Uterus (tissue), 4 donors: ENCODE measurements at places on chromosomes 2 and 18.
A peak's percentile ranks its signal among the peaks of the same experiment; 100 is the strongest.

DNA sequence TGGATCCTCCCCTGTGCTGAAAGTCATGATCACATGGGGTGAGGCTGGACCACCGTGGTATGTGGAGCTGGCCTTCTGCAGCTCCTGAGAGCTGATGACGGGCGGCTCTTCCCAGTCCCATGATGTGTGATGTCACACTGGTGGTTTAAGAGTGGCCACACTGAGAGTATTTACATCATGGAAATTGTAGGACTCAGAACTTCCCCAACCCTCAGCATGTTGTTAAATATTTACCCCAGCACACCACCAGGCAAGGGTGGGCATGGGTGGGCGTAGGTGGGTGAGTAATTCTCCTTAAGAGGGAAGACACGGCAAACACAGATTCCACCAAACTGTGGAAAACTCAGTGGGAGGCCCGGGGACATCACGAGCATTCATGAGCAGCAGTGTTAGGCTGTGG lies 106.8 kb downstream of the ALPK2 start:
- no peak for DNase-seq

GRCh38 chr18:11497585-11497984 lies 111.8 kb upstream of the SLC35G4 start:
- DNase-seq, result no peak

DNA sequence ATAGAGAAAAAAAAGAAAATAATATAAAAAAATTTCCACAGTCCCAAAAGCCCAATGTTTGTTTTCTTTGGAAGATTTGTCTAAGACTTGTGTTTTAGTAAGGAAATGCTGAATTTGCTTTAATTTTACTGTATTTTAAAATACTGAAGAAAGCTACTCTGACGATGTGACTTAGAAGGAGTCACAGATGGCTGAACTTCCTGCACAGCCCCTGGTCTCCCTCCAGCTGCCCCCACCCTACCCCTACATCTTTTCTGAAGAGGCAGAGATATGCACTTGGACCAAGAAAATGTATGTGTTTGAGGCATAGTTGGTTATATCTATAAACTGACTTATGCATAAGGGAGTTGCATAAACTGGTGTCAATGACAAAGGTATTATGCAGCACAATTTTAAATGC lies 172.3 kb downstream of the CDH2 start:
- DNase-seq, result no peak

DNA sequence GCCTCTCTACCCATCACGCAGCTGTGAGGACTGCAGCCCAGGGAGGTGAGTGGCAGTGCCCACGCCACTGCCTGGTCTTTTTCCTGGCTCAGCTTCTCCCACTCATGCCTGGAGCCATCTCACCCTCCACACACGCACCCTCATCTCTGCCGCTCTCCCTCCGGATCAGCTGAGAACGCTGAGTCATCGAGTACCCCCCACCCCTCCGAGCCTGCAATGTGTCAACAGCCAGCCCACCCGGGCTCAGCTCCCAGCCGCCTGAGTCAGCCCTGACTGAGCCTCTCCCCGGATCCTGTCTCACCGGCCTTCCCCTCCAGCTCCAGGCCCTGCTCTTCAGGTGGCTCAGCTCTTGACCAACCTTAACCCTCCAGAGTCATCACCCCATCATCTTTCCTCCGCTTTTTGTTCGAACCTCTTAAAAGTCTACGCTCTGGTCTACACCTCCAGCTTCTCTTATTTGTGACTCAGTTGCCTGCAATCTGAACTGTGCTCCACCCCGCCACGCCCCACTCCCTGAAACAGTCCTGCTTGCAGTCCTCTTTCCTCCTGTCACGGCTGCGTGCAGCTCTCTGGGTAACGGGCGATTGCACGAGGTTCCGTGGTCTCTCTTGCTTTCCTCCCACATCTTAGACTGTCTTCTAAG lies 94.4 kb upstream of the ASAP2 start:
- DNase-seq, result peak; percentile 82

GRCh38 chr2:200330351-200331060 lies 24.0 kb downstream of the SPATS2L start:
- no peak for DNase-seq

- DNase-seq, result no peak
Measured at GRCh38 chr2:177314722-177315264, 50.3 kb upstream of the NFE2L2 start.

DNA sequence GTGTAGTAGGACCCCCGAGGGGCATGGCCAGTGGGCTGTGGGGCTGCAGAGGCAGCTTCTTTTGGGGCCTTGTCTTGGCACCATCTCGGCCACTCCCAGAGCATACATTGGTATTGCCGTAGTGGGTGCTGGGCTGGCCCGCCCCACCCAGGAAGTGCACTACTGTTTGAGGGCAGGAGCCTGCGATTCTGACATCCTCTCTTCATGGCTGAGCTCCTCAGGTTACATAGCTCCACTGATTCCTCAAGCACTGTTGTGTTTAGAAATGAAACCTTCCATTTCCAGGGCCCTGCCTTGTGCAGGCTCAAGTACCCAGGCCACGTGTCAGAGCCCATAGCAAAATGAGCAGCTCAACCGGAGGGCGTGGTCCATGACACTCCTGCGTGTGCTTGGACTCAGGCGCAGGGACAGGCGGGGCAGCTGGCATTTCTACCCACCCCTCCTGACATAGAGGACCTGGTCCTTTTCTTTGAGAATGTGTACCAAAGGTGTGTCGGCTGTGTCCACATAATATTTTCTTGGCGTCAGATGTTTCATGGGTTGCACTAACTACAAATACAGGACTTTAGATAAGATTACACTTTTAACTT lies 67.9 kb downstream of the DGKD start:
- no peak for DNase-seq

DNA sequence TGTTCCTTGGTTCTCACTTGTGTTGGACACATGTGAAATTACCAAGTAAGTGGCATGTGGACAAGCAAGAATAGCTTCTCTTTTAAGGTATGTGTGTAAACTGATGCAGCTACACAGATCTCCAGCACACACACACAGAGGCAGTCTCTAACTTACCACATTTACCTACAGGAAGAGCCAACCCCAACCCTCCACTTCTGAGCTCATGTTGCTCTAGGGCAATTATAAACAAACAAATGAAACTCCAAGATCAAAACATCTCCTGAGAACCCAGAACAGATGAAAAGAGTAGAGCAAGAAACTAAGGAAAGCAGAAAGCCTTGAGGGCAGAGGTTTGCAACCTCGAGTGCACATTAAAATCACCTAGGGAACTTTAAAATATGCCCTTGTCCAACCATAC lies 16.0 kb upstream of the TMEM37 start:
- DNase-seq, result no peak

- DNase-seq, result peak; percentile 74
Measured at GRCh38 chr2:231104115-231104713, 20.6 kb downstream of the HTR2B start.

DNA sequence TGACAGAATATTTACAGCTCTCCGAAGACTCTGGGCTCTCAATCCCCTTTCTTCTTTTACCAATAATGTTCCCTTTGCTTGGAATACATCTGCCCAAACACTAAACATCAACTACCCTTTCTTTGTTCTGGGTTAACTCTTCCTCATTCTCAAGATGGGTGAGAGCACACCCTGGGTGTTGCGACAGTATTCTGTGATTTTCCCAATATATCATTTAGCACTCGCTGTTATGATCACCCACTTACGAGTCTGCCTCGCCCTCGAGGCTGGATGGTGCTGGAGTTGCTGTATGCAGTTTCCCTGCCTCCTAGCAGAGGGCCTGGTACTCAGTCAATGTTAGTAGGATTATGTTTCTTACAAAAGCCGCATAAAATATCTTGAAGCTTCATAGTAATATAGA lies 93.2 kb downstream of the SOCS6 start:
- DNase-seq, result no peak

- no peak for DNase-seq
Measured at GRCh38 chr18:22436136-22436535, 18.4 kb upstream of the CTAGE1 start.

DNA sequence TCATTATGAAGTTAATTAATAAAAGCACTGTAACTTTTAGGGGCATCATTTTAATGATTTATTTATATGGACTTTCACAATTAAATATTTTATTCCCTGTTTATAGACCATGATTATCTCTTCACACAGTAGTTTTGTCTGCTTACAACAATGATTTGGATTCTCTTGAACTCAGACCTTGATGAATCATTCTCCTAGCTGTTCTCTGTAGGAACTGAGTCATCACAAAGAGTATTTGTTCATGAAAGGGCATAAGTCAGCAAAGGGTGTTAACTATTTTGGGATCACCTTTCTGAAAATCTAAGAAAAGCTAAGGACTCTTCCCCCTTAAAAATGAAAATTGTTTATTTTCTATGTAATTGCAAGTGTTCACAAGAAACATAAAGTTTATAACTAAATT lies 461.1 kb upstream of the UBE2E3 start:
- no peak for DNase-seq

- DNase-seq, result no peak
Measured at GRCh38 chr2:20129331-20130159, 78.1 kb upstream of the LAPTM4A start.

- peak; percentile 99 for DNase-seq
Measured at GRCh38 chr2:239401067-239401880, 454 bp upstream of the HDAC4 start.

DNA sequence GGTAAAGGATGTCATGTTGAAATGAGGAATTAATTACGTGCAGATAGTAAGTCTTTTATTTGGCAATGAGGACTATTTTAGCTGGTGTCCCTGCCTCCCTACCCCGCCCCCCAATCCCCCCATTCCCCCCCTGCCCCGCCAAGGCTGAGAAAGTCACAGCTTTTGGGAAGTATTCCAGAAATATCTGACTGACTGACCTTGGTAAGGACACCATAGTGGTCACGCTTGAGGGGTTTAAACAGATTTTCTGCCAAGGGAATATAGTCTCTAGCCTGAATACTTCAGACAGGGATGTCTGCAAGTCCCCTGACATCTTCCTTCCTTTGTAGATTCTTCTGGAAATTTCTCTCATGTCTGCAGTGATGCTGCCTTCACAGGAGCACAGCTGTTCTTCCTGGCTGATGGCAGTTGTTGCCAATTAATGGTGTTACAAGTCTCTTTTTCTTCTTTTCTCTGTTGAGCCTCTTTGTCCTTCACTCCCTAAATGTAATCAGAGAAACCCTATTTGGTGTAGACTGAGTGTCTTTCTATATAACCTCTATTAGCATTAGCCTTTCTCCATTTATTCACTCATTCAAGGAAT lies 53.7 kb upstream of the MGAT5 start:
- DNase-seq, result no peak

- no peak for DNase-seq
Measured at GRCh38 chr2:202989749-202990148, 24.9 kb upstream of the NBEAL1 start.

GRCh38 chr18:37673671-37674070 lies 108.1 kb upstream of the CELF4 start:
- no peak for DNase-seq

GRCh38 chr2:35938838-35939237 lies 416.7 kb upstream of the CRIM1 start:
- no peak for DNase-seq

DNA sequence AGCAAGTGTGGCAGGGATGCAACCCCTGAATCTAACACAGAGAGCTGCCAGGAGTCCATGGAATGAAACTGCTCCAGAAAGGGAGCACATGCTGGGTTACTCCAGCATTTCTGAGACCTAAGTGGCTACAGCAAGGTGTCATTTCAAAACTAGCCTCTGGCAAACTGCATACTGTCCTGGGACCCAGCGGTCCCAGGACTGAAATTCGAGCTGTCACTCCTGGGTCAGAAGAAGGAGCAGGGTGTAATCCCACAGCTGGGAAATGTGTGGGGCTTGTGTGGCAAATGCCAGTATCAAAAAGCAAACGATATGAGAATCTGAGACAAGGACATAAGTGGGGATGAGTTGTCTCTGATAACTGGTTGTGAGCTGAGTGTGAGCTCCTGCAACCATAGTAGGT lies 70.3 kb upstream of the ACVR1C start:
- DNase-seq, result no peak

DNA sequence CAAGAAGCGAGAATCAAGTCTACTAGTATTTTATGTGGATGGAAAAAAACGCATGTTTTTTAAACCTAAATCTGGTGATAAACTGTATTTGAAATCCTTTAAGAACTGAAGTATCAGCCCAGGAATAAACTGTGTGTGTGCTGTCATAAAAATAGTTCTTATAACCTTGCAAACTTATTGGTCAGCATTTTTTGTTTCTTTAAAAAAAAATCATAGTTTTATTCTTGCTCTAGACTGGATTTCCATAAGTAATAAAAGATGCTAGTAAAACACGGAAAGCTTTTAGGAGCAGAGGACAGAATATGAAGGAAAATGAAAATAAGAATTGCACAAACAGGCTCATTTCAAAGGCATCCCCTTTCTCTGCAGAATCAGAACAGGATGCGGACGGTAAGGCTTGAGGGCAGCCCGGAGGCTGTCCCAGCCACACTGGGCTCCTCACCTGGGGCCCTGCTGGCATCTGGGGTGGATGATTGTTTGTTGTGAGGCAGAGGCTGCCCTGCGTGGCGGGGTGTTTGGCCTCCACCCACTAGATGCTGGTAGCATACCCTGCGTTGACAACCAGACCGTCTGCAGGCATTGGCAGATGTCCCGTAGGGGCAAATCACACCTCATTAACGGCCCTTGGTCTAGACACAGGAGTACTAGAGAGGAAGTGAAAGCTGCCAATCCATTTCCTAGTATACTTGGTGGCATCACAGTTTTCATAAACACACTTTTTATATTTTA lies 52.5 kb downstream of the MBP start:
- DNase-seq, result no peak

DNA sequence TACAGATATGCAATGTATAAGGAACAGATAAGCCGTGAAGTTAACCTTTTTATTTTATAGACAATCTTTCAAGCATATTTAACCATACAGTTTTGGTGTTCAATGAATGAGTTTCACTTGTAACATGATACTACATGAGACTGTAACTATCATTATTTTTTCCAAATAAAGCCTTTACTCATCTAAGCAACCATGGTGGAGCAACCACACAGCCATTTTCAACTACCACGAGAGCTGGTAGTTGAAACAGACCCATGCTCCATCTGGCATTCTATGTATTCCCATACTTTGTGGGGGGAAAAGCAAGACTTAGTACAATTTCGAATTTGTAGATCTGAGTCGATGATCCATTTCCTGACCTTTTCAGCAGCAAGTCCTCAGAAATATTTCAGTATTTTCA lies 159.3 kb upstream of the RND3 start:
- DNase-seq, result no peak

- DNase-seq, result no peak
Measured at GRCh38 chr2:147689220-147689909, 155.5 kb upstream of the ACVR2A start.

DNA sequence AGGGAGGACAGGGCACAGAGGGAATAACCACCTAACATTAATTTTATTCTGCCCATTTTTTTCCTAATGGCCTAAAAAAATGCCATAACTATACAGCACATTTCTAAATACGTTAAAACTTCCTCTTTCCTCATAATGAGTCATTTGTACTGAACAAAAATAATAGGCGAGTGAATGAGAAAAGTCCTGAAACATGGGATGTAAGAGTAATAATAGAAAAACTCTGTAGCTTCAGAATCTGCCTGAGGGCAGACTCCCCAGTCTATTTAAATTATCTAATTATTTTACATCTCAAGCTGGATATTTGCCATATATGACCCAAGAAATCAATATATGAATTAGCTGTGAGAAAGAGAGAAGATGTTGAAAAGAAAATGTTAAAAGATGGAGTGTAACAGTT lies 285.1 kb downstream of the TMX3 start:
- DNase-seq, result no peak
